ENCODE measurements at places on chromosomes 12 and 14.

- DNase-seq, result no peak
Measured at GRCh38 chr14:62102349-62102725, 340.1 kb downstream of the SNAPC1 start.

- DNase-seq, result peak; percentile 61
Measured at GRCh38 chr12:124720681-124721500, 142.8 kb downstream of the SCARB1 start.

DNA sequence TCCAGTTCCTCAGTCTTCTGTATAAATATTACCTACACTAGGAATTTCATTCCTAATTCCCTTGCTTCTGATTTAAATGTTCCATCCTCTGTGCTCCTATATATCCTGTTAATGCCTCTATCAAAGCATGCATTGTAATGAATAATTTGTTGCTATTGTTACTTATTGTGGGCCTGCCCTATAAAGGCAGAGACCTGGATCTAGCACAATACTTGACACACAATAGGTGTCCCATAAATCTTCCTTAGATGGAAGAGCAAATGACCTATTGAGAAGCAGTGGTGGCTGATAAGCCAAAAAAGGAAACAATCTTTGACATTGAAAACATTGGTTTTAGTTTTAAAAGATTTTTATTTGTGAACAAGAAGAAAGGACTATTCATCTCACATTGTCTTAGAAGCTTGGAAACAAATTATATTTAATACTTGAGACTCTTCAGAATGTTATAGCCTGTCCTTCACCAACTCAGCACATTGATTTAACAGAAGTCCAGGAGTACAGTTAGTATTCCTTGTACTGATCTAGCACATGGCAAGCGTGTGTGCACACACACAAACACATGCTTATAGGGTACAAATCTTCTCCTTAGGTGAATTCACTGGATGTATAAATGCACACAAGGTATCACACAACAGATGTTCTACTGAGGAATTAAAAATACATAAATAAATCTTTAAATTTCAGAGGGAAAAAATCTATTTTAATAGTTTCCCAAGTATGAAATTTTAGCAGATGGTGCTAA lies 135.9 kb downstream of the DUSP6 start:
- DNase-seq, result no peak

DNA sequence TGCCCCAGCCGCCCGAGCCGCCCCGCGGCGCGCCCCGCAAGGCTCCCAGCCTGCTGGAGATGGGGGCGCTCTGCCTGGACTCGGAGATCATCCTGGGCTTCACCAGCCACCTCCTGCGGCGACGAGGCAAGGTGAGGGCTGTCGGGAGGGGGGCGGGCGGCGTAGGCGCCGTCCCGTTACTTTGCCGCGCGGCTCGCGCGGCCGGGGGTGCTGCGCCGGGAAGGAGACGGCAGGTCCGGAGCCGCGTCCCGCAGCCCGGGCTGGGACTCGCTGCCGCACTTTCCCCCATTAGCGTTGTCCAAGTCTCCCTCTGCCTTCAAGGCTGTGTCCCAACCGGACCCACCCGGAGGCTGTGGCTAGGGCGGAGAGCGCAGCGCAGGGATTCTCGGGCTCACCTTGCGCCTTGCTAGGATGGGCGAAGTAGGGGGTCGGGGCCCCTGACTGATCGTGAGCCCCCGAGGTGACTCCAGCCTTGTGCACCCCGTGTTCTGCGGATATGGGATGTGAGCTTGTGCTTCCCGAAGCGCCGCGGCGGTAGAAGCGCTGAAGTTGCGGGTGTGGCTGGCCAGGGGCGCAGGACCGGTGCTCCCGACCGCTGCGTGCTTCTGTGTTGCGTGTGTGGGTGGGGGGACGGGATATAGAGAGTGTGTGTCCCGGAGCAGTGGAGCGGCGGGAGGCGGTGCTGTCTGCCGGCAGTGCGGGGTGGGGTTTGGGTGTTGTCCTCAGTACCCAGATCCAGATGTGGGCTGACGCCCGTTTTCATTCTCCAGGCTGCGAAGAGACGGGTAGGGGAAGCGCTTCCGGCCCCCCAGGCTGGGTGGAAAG lies 1.7 kb upstream of the KIF26A start:
- DNase-seq, result peak; percentile 32

DNA sequence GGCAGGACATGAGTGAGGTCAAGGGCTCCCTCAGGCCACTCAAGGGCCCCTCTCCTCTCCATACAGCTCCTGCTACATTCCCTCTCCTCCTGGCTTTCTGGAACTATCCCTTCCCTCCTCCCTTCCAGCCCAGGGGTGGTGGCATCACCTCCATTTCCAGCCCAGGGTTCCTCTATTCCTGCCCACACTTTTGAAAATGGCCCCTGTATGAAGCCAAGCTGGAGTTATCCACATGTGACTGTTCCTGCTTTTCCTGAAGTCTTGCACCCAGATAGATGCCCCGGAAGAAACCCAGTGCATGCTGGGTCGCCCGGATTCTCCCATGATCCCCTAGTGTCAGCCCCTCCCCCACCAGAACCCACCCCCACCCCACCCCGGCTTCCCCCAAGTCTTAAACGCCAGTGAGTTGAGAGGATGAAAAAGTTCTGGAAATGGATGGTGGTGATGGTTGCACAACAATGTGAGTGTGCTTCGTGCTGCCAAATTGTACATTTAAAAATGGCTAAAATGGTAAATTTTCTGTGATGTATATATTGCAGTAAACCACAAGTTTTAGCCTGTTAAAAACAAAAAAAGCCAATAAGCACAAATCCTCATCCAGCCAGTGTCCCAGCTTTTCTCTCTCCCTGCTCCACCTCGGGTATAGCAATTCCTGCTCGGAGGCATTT lies 136.9 kb downstream of the SCARB1 start:
- DNase-seq, result no peak

- DNase-seq, result no peak
Measured at GRCh38 chr14:77508876-77509275, 10.3 kb upstream of the ISM2 start.

DNA sequence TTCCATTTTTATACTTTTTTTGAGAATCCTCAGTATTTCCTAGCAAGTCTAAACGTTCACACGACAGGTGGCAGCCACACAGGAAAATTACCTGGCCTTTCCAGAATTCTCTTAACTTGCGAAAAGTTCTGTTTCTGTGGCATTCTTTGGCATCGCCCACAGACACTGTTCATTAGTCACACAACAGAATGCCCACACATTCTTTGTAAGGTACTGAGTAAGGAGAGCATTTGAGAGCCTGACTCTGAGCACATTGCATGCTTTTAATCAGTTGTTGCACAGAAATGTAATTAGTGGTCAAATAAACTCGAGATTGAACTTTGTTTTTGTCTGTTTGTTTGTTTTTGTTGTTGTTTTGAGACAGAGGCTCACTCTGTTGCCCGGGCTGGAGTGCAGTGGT lies 52.4 kb downstream of the LMNTD1 start:
- DNase-seq, result no peak

GRCh38 chr12:48086327-48086726 lies 19.6 kb downstream of the SENP1 start:
- no peak for DNase-seq

GRCh38 chr12:18752280-18752920 lies 14.5 kb downstream of the CAPZA3 start:
- DNase-seq, result no peak

Measured in femur (tissue), 1 donor.